ENCODE measurements at places on chromosomes 16 and 17.

- DNase-seq = no peak
Observed at GRCh38 chr16:19520861-19521331, 1.0 kb downstream of the GDE1 start.

GRCh38 chr17:57619061-57619937 is 125.8 kb downstream of the CCDC182 start:
- DNase-seq = no peak

- DNase-seq = no peak
Observed at GRCh38 chr17:38867179-38867967, 2.5 kb upstream of the LASP1 start.

- DNase-seq = no peak
Observed at GRCh38 chr17:33197342-33197741, 95.8 kb downstream of the ASIC2 start.

DNA sequence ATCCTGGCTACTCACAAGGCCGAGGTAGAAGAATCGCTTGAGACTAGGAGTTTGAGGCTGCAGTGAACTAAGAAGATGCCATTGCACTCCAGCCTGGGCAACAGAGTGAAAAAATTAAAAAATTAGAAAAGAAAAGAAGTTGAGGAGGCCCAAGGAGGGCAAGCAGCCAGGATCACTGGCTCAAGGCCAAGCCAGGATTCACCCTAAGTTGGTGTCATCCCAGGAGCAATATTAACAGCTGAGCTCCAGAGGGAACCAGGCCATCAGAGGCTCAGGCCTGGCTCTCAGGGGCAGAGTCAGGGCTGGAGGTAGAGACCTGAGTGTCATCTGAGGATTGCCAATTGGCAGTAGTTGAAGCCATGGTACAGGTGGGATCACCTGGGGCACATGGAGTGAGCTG is 20.7 kb downstream of the DRC3 start:
- DNase-seq = no peak

- no peak for DNase-seq
Observed at GRCh38 chr17:21482189-21482865, 106.2 kb downstream of the KCNJ12 start.

DNA sequence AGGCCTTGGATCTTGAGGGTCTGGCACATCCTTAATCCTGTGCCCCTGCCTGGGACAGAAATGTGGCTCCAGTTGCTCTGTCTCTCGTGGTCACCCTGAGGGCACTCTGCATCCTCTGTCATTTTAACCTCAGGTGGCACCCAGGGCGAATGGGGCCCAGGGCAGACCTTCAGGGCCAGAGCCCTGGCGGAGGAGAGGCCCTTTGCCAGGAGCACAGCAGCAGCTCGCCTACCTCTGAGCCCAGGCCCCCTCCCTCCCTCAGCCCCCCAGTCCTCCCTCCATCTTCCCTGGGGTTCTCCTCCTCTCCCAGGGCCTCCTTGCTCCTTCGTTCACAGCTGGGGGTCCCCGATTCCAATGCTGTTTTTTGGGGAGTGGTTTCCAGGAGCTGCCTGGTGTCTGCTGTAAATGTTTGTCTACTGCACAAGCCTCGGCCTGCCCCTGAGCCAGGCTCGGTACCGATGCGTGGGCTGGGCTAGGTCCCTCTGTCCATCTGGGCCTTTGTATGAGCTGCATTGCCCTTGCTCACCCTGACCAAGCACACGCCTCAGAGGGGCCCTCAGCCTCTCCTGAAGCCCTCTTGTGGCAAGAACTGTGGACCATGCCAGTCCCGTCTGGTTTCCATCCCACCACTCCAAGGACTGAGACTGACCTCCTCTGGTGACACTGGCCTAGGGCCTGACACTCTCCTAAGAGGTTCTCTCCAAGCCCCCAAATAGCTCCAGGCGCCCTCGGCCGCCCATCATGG is 4.0 kb upstream of the ADGRG3 start:
- no peak for DNase-seq

- DNase-seq = no peak
Observed at GRCh38 chr17:81488276-81488860, 24.2 kb downstream of the ACTG1 start.

DNA sequence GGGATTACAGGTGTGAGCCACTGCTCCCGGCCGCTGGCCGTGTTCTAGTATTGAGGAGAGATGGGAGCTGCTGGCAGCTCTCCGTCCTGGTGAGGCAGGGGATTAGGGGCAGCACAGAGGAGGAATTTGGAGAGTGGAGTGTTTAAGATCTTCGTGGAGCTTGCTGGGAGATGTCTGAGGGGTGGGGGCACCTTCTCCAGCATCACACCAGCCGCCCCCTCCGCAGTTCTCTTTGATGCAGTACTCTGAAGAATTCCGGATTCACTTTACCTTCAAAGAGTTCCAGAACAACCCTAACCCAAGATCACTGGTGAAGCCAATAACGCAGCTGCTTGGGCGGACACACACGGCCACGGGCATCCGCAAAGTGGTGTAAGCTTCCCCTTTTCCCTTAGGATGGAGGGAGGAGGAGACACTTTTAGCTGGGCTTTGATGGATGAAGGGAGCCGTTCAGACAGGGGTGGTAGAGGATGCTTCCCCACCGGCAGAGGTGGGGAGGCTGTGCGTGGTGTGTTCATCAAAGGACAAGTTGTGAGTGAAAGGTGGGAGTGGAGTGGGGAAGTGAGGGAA is 11.9 kb downstream of the ITGAM start:
- no peak for DNase-seq

DNA sequence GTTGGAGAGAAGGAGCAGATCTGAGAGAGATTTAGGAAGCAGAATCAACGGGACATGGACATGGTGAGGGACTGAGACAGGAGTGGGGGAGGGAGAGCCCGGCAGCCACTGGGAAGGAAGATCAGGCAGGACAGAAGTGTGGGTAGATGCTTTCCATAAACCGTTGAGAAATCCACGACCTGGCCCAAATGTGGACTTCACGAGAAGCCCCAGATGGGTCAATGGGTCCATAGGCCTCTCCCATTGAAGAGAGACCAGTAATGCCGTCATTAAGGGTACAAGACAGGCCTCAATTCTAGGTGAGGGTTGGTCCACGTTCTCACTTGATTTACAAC is 530 bp upstream of the CCL22 start:
- DNase-seq = no peak

DNA sequence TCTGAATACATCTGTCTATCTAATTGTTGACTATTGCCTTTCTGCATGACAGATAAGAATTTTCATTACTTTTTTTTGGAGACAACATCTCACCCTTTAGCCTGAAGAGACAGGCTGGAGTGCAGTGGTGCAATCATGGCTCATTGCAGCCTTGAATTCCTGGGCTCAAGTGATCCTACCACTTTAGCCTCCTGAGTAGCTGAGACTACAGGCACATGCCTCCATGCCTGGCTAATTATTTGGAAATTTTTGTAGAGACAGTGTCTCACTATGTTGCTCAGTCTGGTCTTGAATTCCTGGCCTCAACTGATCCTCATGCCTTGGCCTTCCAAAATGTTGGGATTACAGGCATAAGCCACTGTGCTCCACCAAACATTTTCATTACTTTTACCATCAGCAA is 99.8 kb upstream of the ELAC2 start:
- DNase-seq = no peak

DNA sequence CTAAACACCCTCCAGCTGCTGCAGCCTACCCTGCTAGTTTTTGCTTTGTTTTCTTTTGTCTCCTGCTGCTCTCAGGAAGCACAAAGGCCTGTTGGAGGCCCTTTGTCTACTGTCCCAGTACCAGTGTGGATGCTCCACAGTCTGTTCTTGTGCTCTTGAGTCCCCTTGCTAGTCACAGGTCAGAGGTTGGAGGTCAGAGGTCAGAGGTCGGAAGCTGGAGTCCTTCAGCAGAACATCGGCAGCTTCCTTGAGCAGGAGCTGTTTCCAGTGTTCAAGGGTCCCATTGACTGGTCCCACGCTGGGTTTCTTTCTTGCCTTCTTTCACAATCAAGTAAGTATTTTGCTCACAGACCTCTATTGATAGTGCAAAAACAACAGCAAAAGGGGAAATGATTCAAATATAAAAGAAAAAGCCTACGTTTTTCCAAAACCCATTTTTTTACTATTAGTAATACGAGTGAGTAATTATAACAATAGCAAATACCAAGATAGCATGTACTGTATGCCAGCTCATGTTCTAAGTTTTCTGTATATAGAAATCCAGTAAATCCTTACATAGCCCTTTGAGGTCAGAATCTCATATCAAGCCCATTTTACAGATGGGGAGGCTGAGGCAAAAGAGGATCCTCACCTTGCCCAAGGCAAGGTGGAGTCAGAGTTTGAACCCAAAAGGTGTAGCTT is 10.9 kb upstream of the IL34 start:
- no peak for DNase-seq

- no peak for DNase-seq
Observed at GRCh38 chr17:33564146-33564545, 271.1 kb upstream of the ASIC2 start.

DNA sequence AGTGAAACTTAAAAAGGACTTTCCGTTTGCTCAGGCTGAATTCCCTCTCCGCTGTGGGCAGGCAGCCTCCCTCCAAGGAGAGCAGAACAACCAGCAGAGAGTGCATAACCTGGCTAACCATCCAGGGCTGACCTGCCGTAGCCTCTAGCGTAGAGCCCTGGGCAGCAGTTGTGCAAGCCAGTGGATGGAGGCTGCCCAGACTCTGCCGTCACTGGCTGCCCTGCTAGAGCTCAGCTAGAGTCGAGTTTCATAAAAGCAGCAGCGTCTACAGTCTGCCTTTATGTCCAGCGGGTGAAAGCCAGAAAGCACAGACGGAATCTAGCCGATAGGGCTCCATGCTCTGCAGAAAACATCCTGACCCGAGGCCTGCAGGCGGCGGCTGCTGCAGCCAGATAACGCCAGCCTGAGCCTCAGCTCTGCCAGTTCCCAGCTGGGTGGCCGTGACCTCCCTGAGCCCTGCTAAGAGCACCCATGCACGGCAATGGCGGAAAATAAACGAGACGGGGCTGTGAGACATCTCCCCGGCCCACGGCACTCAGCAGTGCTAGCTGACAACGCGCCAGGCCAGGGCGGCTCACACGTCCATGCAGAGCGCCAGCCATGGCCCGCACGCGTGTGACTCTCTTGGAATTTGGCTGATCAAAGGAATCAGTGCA is 231.3 kb downstream of the ENGASE start:
- DNase-seq = no peak

- DNase-seq = no peak
Observed at GRCh38 chr16:30430428-30430970, 669 bp upstream of the DCTPP1 start.

- no peak for DNase-seq
Observed at GRCh38 chr17:78967782-78968362, 11.9 kb downstream of the LGALS3BP start.

DNA sequence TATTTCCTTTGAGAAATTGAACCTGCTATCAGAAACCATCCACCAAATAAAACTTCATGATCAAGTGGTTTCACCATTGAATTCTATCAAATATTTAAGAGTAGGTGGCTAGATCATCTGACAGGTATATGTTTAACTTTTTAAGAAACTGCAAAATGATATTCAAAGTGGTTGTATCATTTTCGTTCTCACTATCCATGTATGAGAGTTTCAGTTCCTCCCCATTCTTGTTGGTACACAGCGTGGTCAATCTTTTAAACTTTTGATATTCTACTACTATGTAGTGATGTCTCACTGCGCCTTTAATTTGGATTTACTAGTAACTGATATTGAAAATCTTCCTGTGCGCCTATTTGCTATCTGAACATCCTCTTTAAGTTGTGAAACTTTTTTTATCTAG is 163.7 kb downstream of the CYB561 start:
- no peak for DNase-seq

GRCh38 chr16:5024632-5025031 is 9.1 kb downstream of the NAGPA start:
- no peak for DNase-seq

DNA sequence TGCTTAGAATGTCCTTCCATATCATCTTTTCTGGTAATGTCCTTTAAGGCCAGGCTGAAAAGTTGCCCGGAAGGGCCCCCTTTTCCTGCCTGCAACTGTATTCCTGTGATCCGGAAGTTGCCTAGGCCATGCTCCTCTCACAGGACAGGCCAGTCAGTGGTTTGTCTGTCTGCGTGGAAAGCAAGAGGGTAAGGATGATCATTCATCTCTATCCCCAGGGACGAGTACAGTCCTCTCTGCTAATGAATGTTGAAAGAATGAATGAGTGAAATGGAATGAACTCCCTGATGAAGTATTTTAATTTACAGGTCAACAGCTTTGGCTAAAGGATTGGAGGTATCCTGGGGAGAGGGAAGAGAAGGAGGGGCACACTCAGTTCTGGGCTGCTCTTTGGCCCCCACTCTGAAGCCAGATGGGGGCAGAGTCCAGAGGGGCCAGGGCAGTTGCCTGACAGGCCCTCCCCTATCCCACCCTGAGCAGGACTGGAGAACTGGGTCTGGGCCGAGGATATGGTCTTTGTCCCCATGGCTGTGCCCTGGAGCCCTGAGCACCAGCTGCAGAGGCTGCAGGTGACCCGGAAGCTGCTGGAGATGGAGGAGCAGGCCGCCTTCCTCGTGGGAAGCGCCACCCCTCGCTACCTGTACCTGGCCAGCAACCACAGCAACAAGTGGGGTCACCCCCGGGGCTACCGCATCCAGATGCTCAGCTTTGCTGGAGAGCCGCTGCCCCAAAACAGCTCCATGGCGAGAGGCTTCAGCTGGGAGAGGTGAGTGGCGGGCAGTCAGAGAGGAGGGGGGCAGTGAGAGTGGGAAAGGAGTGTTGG is 3.2 kb downstream of the AOC3 start:
- no peak for DNase-seq

GRCh38 chr16:27310576-27311447 is 3.0 kb upstream of the IL4R start:
- DNase-seq = no peak

DNA sequence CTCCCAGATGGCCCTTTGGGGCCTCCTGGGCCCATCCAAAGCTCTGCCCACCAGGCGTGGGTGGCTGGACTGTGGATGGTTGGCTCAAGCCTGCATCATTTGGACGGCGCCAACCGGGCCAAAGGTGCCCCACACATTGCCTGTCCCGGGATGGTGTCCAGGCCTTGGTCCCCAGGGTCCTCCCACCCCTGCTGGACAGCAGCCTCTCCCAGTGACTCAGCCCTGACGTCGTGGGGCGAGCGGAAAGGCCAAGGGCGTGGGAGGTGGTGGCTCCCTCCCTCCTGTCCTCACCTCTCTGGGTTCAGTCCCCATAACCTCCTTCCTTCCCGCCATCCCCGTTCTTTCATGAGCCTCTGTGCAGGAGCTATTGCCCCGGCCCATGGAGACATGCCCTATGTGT is 42.1 kb upstream of the DLX4 start:
- DNase-seq = no peak

- DNase-seq = no peak
Observed at GRCh38 chr17:15085890-15086677, 179.0 kb downstream of the PMP22 start.
